ENCODE measurements at places on chromosomes 6 and 20. TPM values are rescaled to one million over a fixed set of nuclear protein-coding genes. Genes with fewer than 3 reads are reported as not detected.
A peak's percentile ranks its signal among the peaks of the same experiment; 100 is the strongest.

Gene MYCT1
- total RNA-seq: 112 TPM

- DNase-seq: no peak
Observed at GRCh38 chr6:6884193-6884627, 223.6 kb upstream of the RREB1 start.

Gene SMLR1
- total RNA-seq: not detected

DNA sequence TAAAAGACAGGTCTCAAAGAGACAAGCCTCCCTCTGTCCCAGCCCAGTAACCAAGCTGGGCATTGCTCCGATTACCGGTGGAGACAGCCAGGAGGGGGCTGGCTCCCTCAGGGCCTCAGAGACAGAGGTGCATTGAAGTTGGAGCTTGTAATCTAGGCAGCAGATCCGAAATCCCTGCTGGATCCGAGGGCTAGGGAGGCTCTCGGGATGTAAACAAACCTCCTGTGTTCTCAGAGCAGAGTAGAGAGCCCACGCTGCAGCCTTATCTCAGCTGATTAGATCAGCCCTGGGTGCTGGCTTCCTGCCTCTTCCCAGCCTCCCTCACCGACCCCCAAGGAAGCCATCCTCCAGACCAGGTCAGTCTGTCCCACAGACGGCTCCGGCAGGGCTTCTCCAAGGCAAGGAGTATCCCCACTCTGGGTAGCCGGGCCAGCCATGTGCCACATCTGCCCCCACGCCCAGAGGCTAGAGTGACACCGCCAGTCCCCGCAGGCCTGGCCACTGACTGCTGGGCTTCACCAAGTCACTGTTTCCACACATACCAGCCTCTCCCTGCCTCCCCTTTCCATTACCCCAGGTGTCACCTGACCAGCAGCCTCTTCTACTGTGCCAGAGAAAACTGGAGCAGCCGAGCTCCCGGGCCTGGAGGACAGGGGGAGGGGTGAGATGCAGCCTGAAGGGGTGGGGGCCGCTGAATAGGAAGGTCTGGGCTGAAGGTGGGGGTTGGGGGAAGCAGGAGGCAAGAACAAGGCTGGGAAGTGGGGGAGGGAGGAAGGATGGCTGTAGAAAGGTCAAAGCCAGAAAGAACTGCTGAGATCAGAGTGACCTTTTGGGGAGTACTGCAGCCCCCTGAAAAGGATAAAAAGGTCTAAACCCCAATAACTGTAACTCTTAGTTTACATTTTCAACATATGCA is 6.0 kb downstream of the SDC4 start:
- peak; percentile 65 for DNase-seq

Gene CLPSL1
- not detected for total RNA-seq

GRCh38 chr6:128521282-128521632 is 858 bp upstream of the PTPRK start:
- no peak for DNase-seq

Gene NKAPL
- 1.1 TPM for total RNA-seq

DNA sequence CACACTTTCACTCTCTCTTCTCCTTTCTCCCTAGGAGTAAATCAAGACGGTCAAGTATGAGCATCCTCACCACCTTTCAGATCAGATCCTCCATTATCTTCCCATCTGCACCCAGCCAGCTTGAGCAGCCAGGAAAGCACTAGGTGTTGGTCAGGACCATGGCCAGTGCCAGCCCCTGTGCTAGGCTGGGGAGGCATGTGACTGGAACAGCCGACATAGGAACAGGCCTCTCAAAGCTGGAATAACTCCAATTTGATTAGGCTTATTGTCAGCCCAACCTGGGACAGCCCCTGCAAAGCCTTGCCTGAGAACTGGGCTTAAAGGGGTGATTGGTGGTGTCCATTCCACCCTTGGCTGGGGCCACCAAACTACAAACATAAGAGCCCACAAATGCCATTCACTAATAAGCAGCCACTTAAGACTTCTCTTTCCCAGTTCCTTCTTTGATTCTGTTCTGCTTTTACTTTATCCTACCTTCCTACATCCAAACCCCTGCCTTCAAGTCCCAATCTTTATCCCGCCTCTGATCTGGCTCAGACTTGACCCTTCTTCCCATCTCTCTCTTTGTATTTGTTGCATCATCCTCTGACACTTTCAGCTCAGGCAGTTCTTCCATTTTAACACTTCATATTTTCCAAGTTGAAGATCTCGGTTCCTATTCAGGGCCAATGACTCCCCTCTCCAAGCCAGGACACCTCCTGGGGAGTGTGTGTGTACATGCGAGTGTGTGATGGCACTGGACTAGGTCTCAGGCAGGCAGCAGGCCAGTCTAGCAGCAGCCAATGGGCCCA is 4.5 kb upstream of the TREM2 start:
- DNase-seq: peak; percentile 48

GRCh38 chr6:156741287-156742073 is 35.7 kb upstream of the ARID1B start:
- no peak for DNase-seq

Gene CRIP3
- total RNA-seq: 0.34 TPM

Gene TFAP2D
- total RNA-seq: not detected

- DNase-seq: no peak
Observed at GRCh38 chr20:21518292-21518991, 4.6 kb upstream of the NKX2-2 start.

DNA sequence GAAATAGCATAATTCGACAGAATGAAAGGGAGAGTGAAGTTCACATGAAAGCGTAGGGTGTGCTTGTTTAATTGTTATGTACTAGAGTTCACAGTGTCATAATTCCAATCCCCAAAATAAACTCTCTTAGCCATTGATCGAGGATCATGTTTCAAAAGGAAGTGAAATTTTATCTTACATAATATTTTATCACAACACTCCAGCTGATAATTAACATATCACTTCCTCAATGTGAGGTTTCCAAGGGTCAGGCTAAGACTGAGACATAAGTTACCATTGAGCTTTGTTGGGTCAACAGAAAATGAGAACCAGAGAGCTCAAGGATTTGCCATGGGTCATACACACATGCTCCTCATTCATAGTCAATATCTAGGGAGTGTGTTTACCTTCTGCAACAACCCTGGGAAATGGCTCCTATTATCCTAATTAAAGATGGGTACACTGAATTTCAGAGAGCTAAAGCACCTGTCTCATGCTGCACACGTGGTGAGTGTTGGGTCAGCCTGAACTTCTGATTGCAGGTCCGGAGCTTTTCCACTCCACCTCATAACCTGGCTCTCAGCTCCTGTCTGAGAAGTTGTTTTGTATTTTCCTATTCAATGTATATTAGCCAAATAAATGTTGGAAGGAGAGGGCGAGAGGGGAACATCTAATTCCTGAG is 3.0 kb downstream of the GSTA2 start:
- no peak for DNase-seq

Gene SOBP
- total RNA-seq: 1.0 TPM

- DNase-seq: no peak
Observed at GRCh38 chr6:101118136-101118396, 236.9 kb upstream of the ASCC3 start.

Gene CALHM5
- total RNA-seq: 3.4 TPM

Gene BANF2
- not detected for total RNA-seq

Gene KCNB1
- under 0.01 TPM for total RNA-seq

DNA sequence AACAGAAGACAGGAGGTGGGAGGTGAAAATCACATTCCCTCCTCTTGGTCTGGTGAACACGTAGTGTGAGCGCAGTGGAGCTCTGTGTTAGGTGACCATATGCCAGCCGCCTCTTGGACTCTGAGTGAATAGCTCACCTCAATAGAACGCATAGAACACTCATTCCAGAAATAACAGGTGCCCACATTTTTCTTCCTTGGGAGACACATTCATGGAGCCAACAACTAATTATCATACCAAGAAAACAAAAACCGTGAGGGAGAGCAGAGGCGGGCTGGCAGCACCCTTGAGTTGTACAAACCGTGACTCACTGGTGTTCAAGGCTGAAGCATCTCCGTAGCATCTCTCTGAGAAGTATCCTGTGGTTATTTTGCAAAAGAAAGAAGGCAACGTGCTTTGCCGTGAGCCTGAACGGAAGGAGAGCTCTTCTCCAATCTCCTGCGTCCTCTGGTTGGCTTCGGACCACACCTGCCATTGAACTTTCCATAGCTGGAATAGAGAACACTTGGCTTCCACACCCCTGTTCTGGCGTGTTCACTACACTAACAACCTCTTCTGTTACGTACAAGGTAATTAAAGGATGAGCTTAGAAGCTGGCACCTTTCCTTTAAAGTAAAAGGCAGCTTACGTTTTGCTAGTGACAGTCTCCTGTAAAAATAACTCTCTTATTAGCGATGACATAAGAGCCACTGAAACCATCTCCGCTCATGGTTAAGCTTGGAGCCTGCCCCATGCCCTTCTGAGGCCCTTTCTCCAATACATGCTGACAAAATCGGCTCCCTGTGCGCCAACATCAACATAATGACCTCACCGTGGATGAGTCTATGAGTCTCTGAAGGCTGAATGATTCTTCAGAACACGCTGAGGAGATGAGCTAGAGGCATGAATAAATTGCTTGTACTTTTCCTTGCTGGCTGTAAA is 30.2 kb upstream of the SGK1 start:
- peak; percentile 68 for DNase-seq

GRCh38 chr20:52540509-52540908 is 348.9 kb upstream of the ZFP64 start:
- no peak for DNase-seq

DNA sequence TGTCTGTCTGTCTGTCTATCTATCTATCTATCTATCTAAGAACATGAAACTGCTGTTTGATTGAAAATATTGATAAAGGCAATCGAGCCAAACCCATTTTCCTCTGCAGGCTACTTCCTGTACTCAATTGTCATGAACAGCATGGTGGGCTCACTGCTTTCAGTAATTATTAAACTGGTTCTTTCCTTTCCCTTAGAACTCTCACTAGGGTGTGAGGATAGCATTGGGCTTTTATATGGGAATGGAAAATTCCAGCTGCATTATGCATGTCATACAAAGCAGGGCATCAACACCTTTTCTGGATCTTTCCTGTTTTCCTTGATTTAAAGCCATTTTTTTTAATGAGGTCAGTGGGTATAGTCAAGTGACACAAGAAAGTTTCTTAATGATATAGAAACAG is 161.0 kb upstream of the SYNCRIP start:
- no peak for DNase-seq

- no peak for DNase-seq
Observed at GRCh38 chr6:147909640-147910039, 401.1 kb downstream of the SAMD5 start.

DNA sequence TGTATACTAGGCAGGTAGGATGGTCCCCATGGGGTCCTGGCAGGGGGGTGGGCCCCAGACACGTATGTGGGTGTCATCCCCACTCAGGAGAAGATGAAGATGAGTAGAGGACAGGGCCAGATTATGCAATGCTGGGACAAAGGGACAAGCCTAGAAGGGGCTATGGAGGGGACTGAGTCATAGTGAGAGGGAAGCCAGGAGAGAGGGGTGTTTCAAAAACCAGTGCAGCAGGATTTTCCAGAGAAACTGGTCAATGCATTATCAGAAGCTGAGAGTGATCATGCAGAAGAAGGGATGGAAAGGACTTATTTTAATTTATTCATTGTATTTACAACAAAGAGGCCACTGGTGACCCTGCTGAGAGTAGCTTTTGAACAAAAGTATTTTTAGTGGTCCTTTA is 74.0 kb downstream of the PPP1R3G start:
- DNase-seq: no peak

- DNase-seq: no peak
Observed at GRCh38 chr20:40575851-40576250, 113.2 kb downstream of the MAFB start.

Gene ID4
- total RNA-seq: 0.85 TPM

DNA sequence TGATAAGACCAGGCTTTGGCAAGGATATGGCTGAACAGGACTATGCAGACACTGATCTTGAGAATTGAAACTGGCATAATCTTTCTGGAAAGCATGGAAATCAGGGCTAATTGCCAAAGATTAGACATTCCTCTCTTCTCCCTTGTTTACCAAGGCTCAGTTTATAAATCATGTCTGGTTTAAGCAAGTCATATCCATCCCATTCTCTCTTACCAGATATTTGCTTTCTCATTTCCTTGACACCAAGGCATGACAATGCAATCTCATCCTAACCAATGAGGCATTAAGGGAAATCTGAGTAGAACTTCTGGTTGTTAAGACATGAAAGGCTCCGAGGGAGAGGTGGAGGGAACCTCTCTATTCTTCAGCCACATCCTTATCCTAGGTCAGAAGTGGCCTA is 110.3 kb upstream of the CEP85L start:
- DNase-seq: no peak

Gene FBXO9
- 41.6 TPM for total RNA-seq

Gene PLEKHG1
- total RNA-seq: 42.3 TPM

DNA sequence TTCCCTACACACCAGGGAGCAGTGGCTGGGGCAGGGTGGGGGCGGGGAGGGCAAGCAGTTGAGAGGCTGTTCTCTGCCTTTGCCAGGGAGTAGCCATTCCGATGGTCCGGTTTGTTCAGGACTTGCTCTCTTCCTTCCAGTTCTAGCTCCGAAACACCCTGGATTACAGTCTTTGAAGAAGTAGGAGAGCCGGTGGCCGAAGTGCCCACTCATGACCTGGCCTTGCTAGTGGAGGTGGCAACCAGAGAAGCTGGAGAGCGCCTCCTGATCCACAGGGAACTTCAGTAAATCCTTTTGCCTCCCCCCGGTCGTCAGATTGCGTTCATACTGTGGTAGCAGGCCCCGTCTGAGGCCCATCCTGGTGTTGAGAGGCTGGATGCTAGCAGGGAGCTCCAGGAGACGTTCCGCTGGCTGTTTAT is 92.8 kb downstream of the ARID1B start:
- DNase-seq: no peak

DNA sequence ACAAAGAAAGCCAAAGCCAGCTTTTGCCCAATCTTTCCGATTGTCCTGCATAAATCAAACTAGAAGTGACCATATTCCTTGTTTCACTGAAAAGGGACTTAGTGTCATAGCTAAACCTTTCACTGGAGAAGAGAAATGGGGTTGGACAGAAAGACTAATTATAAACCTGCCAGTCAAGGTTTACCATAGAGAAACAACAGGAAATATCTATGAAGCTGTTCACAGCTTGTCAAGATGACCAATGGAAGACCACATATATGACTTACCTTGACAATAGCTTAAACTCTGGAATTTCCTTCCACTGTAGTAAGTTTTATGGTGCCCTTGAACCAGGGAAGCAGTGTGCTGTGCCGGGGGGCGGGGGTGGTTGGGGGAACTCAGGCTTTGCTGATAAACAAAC is 107.7 kb upstream of the PHACTR1 start:
- peak; percentile 54 for DNase-seq

DNA sequence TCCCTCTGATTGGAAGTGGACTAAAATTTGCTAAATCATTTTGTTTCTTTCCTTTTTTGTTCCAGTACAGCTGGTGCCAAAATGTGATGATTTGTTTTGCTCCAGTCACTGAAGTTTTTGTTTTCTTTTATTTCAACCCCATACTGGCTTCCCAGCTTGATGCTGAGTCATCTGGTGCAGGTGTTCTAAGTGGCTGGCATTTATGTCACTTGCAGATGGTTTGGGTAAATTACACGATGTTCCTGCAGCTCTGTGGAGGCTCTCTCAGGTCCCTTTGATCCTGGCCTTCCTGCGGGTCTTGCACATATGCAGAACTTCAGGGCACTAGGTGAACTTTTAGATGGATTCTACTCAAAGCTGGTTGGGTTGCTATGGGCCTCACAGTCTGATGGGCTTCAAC is 577.7 kb downstream of the HAO1 start:
- peak; percentile 30 for DNase-seq
